ENCODE measurements at places on chromosomes 5 and 9.

DNA sequence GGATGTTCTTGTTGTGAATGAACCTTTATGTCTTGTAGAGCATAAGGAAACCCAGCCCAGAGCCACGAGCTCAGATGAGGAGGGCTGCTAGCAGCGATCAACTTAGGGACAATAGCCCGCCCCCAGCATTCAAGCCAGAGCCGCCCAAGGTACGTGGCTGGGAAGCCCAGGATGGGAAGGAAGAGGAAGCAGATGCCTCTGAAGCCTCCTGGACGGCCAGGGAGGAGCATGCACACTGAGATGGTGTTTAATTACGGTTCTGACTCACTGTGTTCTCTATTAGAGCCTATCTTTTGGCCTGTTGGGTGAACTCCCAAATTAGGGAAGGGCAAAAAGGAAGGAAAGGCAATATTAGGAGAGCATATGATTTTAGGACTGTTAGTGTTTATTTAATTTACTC, 75.3 kb downstream of the TJP2 start:
- no peak for DNase-seq

GRCh38 chr5:180484813-180485212, 9.4 kb upstream of the CNOT6 start:
- DNase-seq = no peak

GRCh38 chr9:72169178-72169577, 19.9 kb downstream of the GDA start:
- no peak for DNase-seq

DNA sequence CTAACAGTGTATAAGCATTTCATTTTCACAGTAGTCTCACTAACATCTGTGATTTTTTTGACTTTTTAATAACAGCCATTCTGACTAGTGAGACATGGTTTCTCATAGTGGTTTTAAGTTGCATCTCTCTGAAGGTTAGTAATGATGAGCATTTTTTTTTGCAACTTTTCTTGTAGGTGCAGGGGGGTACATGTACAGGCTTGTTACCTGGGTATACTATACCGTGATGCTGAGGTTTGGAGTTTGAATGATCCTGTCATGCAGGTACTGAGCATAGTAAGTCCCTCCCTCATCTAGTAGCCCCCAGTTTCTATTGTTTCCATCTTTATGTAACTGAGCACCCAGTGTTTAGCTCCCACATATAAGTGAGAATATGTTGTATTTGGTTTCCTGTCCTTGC, 444.6 kb upstream of the DAB2 start:
- no peak for DNase-seq

DNA sequence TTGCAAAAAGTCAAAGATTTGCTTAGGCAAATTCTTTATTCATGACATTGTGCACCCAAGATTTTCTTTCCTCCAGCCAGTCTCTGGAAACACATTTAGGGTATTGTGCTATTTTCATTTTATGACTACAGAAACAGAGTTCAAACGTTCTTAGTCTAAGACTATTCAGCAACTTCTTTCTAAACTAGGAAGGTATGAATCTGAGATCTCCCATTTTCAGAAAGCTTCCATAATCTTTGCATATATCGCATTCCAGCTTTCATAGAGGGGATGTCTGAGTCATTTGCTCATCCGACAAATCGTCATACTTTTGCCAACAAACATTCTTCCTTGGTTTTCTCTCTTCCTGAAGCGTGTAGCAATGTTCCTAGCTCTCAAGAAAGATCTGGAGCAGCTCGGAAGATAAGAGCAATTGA, 1.6 kb upstream of the PAPPA start:
- DNase-seq = no peak

GRCh38 chr9:95772320-95773052, 103.0 kb upstream of the ERCC6L2 start:
- DNase-seq = no peak

GRCh38 chr5:135034963-135035677, 1.1 kb upstream of the PITX1 start:
- DNase-seq = no peak

- no peak for DNase-seq
Observed at GRCh38 chr9:124270504-124271335, 13.0 kb downstream of the NEK6 start.

- DNase-seq = no peak
Observed at GRCh38 chr9:97895211-97895610, 27.1 kb downstream of the TRMO start.

DNA sequence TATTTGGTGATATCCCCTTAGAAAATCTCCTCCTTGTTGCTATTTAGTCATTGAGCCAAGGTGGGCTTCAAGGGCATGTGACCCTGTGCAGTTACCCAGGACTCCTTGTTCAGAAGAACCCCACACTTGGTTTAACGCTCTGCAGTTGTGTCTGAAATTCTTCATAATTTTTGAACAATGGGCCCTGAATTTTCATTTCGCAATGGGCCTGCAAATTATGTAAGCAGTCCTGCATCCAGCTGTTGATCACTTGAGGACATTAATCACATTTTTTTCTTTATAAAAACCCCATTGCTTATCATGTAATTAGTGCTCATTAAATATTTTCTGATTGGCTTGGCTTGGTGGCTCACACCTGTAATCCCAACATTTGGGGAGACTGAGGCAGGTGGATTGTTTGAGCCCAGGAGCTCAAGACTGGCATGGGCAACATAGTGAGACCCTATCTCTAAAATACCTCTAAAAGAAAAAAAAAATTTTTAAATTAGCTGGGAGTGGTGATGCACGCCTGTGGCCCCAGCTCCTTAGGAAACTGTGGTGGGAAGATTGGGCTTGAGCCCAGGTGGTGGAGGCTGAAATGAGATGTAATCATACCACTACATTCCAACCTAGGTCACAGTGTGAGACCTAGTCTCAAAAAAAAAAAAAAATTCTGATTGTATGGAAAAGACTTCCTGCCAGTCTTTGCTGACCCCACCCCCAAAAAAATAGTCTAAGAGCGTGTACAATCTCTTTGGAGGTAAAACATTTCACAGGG, 194.2 kb upstream of the HAPLN1 start:
- DNase-seq = no peak

DNA sequence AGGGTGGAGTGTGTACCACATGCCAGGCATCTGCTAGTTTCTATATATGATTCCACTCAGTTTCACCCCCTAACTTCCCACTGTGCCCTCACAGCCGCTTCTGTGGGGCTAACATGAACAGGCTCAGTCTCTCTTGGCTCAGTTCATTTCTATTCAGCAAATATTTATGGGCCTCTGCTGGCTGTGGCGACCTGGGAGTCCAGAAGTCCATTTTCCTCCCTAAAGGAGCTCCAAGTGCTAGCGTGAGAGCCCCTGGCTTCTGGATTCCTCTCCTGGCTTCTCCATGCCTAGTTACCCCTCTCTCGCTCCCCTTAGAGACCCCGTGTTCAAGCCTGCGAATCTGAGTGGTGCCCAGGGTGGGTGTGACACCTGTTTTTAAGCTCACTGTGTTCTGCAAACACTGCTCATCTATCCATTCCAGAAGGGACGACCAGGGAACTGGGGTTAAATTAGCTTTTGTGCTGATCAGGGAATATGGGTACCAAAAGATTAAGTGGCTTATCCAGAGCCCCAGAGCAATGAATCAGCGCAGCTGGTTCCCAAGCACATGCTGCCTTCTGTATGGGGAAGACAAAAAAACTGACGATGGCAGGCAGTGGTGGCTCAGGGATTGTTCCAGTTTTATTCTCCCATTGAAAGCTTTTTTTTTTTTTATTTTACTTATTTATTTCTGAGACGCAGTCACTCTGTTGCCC, 57.6 kb downstream of the HMCN2 start:
- DNase-seq = no peak

DNA sequence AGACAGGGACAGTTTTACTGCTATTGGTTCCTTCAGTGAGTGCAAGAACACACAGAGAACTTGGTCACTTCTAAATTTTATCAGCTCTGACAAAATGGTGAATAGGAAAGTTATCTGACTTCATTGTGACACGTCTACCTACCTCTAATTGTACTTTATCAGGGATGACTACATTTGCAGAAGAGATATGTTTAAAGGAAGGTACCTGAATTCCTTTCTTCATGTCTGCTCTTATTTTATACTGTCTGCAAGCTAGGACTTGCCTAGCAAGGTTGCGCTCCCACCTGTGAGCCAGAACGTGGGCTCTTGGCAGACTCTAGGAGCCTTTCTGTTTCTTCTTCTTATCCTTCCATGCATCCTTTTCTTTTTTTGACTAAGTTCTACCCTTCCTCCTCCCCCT, 1.6 kb downstream of the SLC27A6 start:
- DNase-seq = no peak

GRCh38 chr5:132905938-132906337, 32.5 kb downstream of the LEAP2 start:
- no peak for DNase-seq

DNA sequence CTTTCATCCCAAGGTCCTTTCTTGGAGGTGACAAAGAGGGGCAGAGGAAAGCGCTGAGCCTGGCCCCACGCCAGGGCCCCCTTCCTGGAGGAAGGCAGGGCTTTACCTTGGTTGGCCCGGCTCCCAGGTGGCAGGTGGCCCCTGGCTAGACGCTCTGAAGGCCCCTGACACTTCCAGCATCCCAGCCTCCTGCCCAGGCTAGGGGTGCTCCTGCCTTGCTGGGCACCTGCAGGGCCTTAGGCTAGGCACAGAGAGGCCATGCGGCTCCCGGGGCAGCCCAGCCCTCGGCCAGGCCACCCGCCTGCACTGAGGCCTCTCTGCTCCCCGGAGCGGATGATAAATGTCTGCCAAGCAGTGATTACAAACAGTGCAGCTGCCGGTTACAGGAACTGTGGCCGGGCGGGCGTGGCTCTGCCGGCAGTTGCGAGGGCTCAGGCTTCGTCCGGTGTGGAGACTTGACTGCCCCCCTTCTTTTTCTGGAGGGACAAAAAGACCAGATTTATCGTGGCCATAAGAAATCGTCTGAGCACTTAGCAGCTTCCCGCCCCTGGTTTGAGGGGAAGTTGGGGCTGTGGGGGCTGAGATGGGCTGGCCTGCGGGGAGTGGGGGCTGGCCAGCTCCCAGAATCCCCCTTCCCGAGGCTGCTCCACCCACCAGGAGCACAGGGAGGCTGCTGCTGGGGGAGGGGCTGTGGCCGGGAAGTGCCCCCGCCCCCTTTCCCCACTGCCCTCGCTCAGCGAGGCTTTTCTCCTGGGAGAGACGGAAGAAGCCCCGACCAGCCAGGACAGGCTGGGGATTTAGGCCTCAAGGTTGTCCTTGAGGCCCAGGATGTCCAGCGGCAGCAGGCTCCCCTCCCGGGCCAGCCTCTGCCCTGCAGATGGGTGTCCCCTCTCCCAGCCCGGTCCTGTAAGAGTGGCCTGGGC, 31.6 kb upstream of the UBAC1 start:
- DNase-seq = peak; percentile 89

GRCh38 chr5:120435129-120435528, 29.0 kb upstream of the PRR16 start:
- no peak for DNase-seq

- no peak for DNase-seq
Observed at GRCh38 chr5:150674341-150674821, 13.3 kb downstream of the MYOZ3 start.

GRCh38 chr9:5626727-5627634, 1.9 kb upstream of the RIC1 start:
- DNase-seq = no peak

- DNase-seq = no peak
Observed at GRCh38 chr5:175517824-175518450, 39.6 kb downstream of the SFXN1 start.

DNA sequence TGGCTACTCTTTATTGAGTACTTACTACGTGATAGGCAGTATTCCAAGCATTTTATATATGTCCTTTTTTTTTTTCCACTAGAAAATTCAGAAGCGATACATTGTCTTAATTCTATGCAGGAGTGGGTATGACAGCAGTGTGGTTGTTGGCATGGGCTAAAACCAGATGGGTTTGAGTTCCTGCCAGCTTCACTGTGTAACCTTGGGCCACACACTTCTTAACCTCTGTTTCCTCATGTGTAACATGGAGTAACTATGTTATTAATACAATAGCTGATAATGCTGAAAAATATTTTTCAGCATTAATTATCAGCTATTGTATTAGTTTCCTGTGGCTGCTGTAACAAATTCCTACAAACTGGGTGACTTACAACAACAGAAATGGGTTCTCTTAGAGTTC, 12.0 kb downstream of the SNX18 start:
- no peak for DNase-seq

DNA sequence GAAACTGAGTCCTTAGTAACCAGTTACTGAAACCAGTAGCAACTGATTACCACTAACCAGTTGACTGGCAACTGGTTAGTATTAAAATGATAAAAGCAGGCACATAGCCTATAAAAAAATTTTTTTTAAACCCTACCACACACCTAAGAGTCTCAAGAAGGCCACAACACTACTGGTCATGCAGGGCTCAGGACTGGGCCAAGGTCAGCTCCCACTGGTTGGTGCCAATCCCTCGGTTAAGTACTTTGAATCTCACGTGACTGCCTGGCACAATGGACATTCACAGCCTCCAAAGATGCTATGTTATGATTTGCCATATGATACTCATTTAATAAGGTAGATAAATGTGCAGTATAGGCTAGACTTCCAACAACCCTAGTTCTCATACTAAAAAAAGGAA, 8.5 kb downstream of the ANKH start:
- no peak for DNase-seq

DNA sequence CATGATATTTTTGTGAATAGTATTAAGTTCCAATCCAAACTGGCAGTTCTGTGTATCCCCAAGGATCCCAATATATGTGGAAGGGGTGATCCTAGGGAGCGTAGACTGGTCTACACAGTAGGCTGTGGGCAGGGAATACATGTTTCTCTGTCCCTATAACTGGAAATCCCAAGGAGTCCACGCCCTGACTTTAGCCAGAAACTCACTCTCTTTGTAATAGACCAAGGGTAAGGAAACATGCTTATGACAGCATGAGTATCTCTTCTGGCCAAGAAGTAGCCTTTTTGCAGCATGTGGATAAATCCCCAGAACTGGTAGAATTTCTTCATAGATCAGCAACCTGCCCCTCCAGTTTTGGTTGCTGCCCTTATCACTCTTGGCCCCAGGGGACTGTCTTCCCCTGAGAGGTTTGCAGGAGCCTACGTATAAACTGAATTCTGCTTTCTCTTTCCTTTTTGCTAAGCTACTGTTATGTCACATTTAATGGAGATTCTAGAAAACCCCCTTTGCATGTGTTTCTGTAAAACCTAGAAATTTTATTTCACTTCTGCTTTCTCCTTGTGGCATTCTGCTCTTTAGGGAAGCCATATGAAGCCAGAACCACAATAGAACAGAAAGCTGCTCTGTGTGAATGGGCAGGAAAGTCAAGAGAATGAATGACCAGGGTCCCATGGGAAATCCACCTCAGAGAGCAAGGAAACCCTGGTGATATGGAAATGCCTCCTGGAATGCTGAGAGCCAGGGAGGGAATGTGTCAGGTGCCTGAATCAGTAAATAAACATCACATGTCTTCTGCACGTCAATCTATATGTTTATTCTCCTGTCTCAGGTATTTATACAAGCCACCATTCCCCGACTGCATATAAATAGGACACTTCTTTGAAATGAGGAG, 3.5 kb downstream of the IFNA2 start:
- no peak for DNase-seq
